ENCODE measurements at places on chromosomes 11 and 22. TPM values are rescaled to one million over a fixed set of nuclear protein-coding genes. Genes with fewer than 3 reads are reported as not detected.

DNA sequence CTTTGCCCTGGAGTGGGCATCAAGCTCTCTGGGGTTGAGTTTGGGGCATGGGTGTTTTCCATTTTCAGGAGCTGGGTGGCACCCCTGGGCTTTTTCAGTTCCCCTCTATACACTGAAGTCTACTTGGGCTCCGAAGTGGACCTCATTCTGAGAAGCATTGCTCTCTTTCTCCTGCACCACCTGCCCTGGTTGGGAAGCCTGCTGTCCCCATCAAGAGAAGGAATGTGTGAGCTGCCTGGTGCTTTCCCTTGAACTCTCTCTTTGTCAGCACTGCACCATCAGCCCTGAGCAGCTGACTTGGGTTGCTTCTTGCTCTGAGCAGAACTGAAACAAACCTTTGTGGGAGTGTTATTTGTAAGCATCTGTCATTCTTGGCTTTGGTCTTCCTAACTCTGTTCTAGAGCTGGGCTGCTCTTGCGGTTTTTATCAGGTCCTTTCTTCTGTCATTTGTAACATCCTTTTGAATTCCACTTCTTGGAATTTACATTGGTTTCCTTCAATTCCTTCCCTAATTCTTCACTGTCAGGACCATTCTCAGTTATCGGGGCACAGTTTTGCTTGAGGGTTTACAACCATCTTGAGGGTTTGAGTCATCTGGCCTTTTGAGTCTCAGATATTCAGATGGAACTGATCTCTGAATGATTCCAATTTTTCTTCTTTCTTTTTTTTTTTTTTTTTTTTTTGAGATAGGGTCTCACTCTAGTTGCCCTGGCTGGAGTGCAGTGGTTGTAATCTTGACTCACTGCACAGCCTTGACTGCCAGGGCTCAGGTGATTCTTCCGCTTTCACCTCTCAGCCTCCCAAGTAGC, 20.5 kb downstream of the UBE2L3 start:
- H3K4me1 ChIP-seq, result no peaks in the 10 kb centered on the region
- DNase-seq, result no peak
- H3K27ac ChIP-seq, result no peak overlapping the region
- no peaks in the 10 kb centered on the region for H3K36me3 ChIP-seq
- no peak overlapping the region for H3K4me3 ChIP-seq
- no peaks in the 10 kb centered on the region for H3K27me3 ChIP-seq

MS4A12 gene
- 46.5 TPM for total RNA-seq

- DNase-seq, result peak; percentile 35
- H3K4me1 ChIP-seq, result no peaks in the 10 kb centered on the region
- peak overlapping the region; percentile 63 for H3K4me3 ChIP-seq
- H3K36me3 ChIP-seq, result no peaks in the 10 kb centered on the region
Observed at GRCh38 chr11:126061707-126062678, 673 bp downstream of the CDON start.

PGA3 gene
- total RNA-seq, result 0.35 TPM

DNA sequence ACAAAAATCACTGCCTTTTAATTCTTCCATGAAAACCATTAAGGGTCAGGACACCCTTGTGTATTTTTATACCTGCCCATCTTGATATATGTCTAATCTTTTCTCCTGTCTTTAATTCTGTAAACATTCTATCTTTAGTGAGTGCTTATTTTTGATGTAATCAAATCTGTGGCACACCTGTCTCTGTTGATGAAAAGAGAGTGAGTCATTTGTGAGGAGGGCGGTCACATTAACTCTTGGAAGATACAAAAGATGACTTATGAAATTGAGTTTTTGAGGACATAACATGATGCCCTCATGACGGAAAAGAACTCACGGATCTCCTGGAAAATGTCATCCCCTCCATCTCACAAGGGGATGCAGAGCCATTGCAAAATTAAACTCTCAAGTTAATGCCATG, 206.5 kb upstream of the PGR start:
- no peak overlapping the region for H3K4me3 ChIP-seq
- DNase-seq, result no peak
- no peaks in the 10 kb centered on the region for H3K4me1 ChIP-seq
- H3K36me3 ChIP-seq, result no peaks in the 10 kb centered on the region
- no peaks in the 10 kb centered on the region for H3K27me3 ChIP-seq

GRCh38 chr11:10317776-10318526, 13.1 kb downstream of the ADM start:
- no peaks in the 10 kb centered on the region for H3K27me3 ChIP-seq
- H3K36me3 ChIP-seq, result no peaks in the 10 kb centered on the region
- H3K4me3 ChIP-seq, result no peak overlapping the region
- H3K4me1 ChIP-seq, result no peaks in the 10 kb centered on the region
- no peak overlapping the region for H3K27ac ChIP-seq
- DNase-seq, result no peak

ADORA2A gene
- 1.5 TPM for total RNA-seq

DNA sequence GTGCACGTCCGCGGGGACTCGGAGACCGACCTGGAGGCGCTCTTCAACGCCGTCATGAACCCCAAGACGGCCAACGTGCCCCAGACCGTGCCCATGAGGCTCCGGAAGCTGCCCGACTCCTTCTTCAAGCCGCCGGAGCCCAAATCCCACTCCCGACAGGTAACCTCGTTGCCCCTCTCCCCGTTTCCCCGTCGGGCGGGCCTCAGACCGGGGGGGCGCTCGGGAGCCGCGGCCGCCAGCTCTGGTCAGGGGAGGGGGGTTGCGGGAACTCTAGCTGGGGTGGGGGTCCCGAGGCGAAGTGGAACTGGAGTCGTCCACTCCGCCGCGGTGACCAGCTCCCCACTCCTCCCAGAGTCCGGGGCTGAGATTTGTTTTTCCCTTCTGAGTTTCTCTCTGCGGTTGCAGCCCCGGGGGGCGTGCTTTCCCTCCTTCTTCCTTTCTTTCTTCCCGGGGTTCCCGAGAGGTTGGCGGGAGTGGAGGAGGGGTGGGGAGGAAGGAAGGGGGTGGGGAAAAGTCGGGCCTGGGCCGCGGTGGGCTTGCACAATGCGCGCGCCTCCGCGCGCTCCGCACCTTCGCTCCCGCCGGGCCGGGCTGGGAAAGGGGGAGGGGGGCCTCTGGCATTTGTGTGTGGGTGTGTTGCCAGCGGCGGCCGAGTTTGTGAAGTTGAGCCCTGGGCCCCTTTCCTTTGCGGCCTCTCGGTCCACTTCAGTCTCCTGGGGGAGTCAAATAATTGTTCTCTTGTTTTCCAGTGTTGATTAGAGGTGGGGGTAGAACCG, 952 bp downstream of the YAP1 start:
- H3K4me1 ChIP-seq, result peaks cover 4% of the 10 kb centered on the region
- peak; percentile 75 for DNase-seq
- H3K36me3 ChIP-seq, result no peaks in the 10 kb centered on the region
- no peaks in the 10 kb centered on the region for H3K27me3 ChIP-seq
- H3K4me3 ChIP-seq, result peak overlapping the region; percentile 78

GRCh38 chr22:30326255-30326705, 461 bp downstream of the TBC1D10A start:
- H3K4me1 ChIP-seq, result peaks cover 7% of the 10 kb centered on the region
- no peaks in the 10 kb centered on the region for H3K36me3 ChIP-seq
- H3K27ac ChIP-seq, result peak overlapping the region; percentile 87

C1QTNF5 gene
- 5.3 TPM for total RNA-seq

MS4A4A gene
- total RNA-seq, result 5.6 TPM

BBOX1 gene
- total RNA-seq, result not detected

GRCh38 chr11:68934321-68934645, 30.6 kb downstream of the IGHMBP2 start:
- H3K4me3 ChIP-seq, result no peak overlapping the region
- peaks cover 20% of the 10 kb centered on the region for H3K36me3 ChIP-seq
- no peak for DNase-seq
- no peak overlapping the region for H3K27ac ChIP-seq

GRCh38 chr11:43278193-43278956, 33.4 kb upstream of the API5 start:
- no peaks in the 10 kb centered on the region for H3K27me3 ChIP-seq
- no peak overlapping the region for H3K27ac ChIP-seq
- no peaks in the 10 kb centered on the region for H3K4me1 ChIP-seq
- DNase-seq, result no peak
- H3K4me3 ChIP-seq, result no peak overlapping the region

DNA sequence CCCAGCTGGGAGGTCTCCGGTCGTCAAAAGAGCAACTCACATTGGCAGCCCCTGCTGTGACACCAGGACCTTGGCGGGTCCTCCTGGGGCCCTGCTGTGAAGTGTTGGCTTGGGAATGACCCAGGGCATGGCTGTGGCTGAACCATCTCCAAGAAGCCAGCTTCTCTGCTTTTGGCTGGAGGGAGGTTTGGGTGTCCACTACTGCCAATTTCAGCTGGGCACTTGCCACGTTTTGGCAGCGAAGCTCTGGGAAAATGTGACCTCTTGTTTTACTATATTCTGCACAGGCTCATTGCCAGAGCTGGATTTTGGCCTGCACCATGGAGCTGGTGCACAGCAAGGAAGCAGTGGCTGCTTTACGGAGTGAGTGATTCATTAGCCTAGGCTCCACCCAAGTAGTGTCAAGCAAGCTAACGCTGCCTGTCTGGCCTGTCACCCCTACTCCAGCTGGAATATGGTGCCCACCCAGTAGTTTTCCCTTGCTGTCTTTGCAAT, 24.3 kb upstream of the SMCO4 start:
- no peaks in the 10 kb centered on the region for H3K27me3 ChIP-seq
- no peaks in the 10 kb centered on the region for H3K4me1 ChIP-seq
- DNase-seq, result peak; percentile 50
- no peaks in the 10 kb centered on the region for H3K36me3 ChIP-seq
- H3K27ac ChIP-seq, result no peak overlapping the region
- no peak overlapping the region for H3K4me3 ChIP-seq

SYTL2 gene
- total RNA-seq, result 168 TPM

- no peaks in the 10 kb centered on the region for H3K4me1 ChIP-seq
- H3K27me3 ChIP-seq, result no peaks in the 10 kb centered on the region
- no peak for DNase-seq
- H3K27ac ChIP-seq, result no peak overlapping the region
- no peak overlapping the region for H3K4me3 ChIP-seq
- no peaks in the 10 kb centered on the region for H3K36me3 ChIP-seq
Observed at GRCh38 chr22:43308060-43308830, 34.9 kb downstream of the SCUBE1 start.

MSANTD4 gene
- total RNA-seq, result 6.2 TPM

KRTAP5-9 gene
- 0.52 TPM for total RNA-seq

PANX3 gene
- not detected for total RNA-seq

FAT3 gene
- total RNA-seq, result 0.10 TPM

INS gene
- total RNA-seq, result not detected

GRCh38 chr11:2304506-2305139, 2.8 kb downstream of the TSPAN32 start:
- H3K27me3 ChIP-seq, result no peaks in the 10 kb centered on the region
- peak; percentile 18 for DNase-seq
- no peaks in the 10 kb centered on the region for H3K36me3 ChIP-seq
- peaks cover 3% of the 10 kb centered on the region for H3K4me1 ChIP-seq
- H3K27ac ChIP-seq, result no peak overlapping the region
- no peak overlapping the region for H3K4me3 ChIP-seq

TMEM45B gene
- 303 TPM for total RNA-seq

GRCh38 chr22:37741312-37741795, 44.5 kb downstream of the TRIOBP start:
- H3K36me3 ChIP-seq, result no peaks in the 10 kb centered on the region
- H3K27ac ChIP-seq, result peak overlapping the region; percentile 8
- no peaks in the 10 kb centered on the region for H3K27me3 ChIP-seq

DNA sequence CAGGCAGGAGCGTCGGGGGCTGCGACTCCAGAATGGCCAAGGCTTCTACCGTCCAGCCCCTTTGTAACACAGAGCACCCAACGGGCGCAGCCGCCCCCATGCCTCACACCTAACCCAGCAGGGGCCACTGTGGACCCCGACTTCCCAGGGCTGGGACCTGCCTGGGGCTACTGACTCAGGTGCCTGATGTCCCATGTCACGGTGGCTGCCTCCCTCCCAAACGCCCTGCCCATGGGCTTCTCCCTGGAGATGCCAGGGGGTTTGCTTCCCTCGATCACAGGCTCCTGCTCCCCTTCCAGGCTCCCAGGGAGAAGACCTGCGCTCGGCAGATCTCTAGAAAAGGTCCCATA, 84.0 kb downstream of the MYEOV start:
- no peaks in the 10 kb centered on the region for H3K27me3 ChIP-seq
- H3K4me1 ChIP-seq, result peaks cover 20% of the 10 kb centered on the region
- H3K36me3 ChIP-seq, result no peaks in the 10 kb centered on the region
- DNase-seq, result no peak
- no peak overlapping the region for H3K4me3 ChIP-seq

GRCh38 chr11:124174001-124174583, 9.1 kb upstream of the OR10D3 start:
- DNase-seq, result no peak
- H3K36me3 ChIP-seq, result no peaks in the 10 kb centered on the region
- H3K27ac ChIP-seq, result no peak overlapping the region
- H3K27me3 ChIP-seq, result no peaks in the 10 kb centered on the region
- H3K4me1 ChIP-seq, result no peaks in the 10 kb centered on the region

DNA sequence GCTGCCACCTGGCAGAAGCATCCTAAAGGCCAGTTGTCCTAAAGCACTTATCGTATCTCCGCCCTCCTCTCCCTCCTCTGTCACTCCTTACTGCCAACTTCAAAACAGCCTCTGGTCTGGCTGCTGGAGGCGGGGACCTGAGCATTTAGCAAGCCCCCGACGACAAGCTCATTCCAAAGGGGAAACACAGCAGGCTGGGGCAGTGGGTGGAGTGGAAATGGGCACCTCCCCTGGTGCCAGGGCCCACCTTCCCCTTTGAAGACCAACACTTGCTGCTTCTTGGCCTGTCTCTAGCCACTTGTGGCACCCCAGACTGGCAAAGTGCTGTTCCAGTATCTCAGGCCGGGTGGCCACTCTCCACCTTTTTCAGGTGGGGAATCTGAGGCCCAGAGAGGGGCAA, 3.6 kb downstream of the MAP3K11 start:
- H3K4me1 ChIP-seq, result peaks cover 28% of the 10 kb centered on the region
- peak overlapping the region; percentile 90 for H3K4me3 ChIP-seq
- no peak for DNase-seq
- H3K36me3 ChIP-seq, result peaks cover 1% of the 10 kb centered on the region
- peak overlapping the region; percentile 32 for H3K27ac ChIP-seq

DNA sequence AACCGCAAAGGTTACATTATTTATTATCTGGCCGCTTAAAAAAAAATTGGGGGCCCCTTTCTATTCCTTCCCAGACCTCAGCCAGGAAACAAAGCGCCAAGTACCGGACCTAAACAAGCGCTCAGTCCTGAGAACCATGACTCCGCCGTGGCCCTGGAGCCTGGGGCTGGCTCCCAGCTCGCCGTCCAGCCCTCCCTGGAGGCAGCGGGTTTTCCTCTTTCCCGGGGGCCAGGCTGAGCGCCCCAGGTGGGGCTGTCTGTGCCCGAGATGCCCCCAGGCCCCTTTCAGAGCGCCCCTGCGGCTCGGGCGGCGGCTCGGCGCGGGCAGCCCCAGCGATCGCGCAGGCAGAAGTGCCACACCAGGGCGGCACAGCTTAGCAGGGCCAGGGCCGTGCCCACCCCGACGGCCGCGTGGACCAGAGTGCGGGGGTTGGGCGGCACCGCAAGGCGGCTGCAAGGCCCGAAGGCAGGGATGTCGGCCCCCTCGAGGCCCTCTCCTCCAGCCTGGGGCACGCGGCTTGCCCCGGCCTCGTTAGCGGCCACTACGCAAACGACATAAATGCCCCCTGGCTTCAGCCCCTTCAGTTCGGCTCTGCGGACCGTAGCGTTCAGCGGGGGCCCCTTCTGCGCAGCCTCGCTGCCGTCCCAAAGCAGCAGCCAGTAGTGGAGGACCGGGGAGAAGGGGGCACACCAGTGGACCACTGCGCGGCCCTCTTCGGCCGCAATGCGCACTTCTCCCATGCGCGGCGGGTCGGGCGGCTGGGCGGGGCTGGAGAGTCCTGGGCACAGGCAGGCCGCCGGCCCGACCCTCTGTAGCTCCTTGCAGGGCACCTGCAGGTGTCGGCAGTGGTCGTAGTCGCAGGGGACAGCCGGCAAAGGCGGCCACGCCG, 1.6 kb downstream of the LRRN4CL start:
- DNase-seq, result no peak
- H3K27ac ChIP-seq, result peak overlapping the region; percentile 32
- H3K36me3 ChIP-seq, result no peaks in the 10 kb centered on the region
- H3K4me3 ChIP-seq, result peak overlapping the region; percentile 10
- peaks cover 8% of the 10 kb centered on the region for H3K27me3 ChIP-seq
- no peaks in the 10 kb centered on the region for H3K4me1 ChIP-seq
